Activated CD8-positive, alpha-beta memory T cell treated with anti-CD3 and anti-CD28 coated beads, Interleukin-2, amount 10 ng/mL, durations not matched to agents 7 days and 5 days (primary cell): ENCODE measurements at places on chromosomes 7 and 10.
A peak's percentile ranks its signal among the peaks of the same experiment; 100 is the strongest.

DNA sequence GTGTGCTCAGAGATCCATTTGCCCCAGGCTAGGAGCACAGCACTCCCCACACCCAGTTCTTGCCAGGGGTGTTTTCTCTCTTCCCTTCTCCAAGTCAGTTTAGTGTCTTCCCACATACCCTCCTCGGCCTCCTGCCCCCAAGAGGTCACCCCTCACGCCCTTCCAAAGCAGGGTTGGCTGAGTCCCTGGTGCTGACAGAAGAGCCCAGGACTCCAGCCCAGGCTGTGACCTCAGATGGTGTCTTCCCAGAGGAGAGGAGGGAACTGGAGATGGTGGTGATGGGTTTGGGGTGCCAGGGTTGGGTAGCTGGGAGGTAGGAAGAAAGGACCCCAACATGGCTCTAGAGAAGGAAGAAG is 19.8 kb downstream of the ZNF775 start:
- DNase-seq, result no peak

GRCh38 chr10:80167471-80168161 is 35.1 kb downstream of the PLAC9 start:
- no peak for DNase-seq

DNA sequence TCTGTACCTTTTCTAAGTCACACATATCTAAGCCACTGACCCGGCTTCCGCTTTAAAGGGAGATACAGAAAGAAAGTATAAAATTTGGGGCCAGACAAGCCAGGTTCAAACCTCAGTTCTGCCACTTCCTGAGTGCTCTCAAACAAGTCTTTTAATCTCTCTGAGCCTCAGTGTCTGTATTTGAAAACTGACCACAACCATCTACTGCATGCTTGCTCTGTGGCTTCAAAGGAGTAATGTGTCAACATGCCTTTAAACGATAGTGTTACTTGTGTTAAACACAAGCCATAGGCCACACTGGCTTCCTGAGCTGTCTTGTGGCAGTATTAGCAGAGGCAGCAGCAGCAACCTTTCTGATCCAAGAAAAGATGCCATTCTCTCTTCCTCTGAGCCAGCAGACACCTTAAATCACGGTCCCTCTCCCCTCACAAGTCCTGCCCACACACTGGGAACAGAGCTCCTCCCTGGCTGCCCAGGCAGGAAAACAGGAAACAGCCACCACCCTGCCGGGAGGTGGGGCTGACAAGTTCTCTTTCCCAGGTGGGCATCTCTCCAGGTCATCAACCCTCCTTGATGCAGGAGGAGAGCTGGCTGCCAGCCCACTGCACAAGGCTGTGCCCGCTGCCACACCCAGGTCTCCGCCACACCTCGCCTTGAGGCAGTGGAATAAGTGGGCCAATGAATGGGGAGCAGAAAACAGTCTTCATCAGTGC is 10.7 kb downstream of the HIP1 start:
- peak; percentile 88 for DNase-seq

DNA sequence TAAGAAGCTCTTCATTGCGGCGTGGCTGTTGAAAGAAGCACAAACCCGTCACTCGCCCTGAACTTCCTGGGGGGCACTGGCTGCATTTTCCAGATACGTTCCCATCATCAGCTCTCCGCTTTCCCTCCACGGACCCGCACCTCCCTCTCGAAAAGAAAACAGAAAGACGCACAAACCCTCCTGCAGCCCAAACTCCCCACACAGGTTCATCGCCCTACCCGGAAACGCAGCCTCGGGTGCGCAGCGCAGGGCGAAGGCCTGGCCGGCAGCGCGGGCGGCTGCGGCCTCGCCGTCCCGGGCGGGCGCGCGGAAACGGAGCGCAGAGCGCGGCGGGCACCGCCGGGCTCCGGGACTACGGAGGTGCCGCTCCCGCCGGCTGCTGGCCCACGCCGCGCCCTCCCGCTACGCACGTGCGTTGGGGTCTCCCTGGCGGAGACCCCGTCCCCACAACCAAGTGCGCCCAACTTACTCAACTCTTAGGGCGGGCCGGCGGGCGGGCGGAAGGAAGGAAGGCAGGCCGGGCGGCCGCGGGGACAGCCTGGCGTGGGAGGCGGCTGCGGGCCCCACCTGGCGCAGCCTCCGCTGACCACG is 822 bp downstream of the ZNF800 start:
- peak; percentile 76 for DNase-seq

DNA sequence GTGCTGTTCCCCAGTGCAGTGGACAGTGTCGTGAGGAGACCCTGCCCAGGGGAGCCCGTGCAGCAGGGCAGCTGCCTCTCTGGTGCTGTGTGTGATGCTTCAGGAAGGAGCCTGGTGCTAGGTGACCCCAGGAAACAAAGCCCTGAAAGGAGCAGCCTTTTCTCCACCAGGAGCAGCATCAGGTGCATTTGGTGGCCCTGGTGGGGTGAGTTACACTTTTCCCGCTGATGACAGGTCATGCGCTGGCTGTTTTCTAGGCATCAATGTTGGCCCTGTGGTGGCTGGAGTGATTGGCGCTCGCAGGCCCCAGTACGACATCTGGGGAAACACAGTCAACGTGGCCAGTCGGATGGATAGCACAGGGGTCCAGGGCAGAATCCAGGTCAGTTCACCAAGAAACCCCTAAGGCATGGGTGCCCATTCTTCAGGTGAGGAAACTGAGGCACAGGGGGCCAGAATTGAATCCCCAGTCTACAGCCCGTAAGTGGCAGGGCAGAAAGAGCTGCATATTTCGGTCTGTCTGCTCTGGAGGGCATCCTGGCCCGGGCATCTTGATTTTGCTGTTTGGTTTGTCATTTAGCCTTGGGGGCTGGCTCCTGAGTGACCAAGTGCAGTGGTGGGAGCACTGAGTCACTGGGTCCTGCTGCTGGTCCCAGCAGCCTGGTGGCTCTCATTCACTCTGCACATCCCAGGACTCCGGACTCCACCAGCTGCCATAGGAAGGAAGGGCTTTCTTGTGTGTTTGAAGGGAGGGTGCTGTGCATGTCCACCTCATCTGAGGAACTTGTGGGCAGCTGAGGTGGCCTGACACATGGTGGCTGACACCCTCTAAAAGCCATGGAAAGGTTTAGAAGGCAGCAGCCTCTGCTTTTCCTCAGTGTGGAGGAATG is 136.3 kb downstream of the ADCY1 start:
- peak; percentile 37 for DNase-seq

GRCh38 chr10:30782537-30783461 is 153.2 kb upstream of the LYZL2 start:
- no peak for DNase-seq

GRCh38 chr10:133394801-133395221 is 854 bp downstream of the MTG1 start:
- DNase-seq, result no peak

GRCh38 chr10:44581996-44582395 is 197.1 kb upstream of the CXCL12 start:
- no peak for DNase-seq
